ENCODE measurements at places on chromosomes 6 and 20. TPM values are rescaled to one million over a fixed set of nuclear protein-coding genes. Genes with fewer than 3 reads are reported as not detected.
A peak's percentile ranks its signal among the peaks of the same experiment; 100 is the strongest.

DNA sequence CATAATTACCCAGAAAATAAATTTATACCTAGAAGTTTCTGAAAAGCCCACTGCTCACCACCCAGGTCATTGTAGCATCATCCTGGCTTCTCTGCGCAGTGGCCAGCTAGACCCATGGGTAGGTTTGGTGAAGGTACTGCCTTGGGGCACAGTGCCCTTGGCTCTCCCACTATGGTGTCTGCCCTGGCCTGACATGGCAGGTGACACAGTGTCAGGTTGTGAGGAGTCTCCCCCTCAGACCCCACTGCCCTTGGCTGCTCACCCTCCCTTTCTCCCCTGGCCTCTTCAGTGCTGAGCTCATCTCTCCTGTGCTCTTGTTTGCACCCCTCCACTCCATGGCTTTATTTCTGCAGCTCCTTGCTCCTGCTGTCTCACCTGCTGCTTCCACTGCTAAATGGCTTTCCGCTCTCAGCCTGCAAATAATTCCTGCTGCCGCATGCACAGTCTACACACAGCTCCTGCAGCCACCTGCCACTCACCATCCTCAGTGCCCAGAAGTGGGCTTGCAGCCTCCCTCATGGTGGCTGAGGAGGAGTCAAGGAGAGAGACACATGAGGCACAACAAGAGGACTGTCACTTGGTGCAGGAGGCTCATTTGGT, 313.4 kb upstream of the MOCS1 start:
- no peaks in the 10 kb centered on the region for H3K4me1 ChIP-seq
- no peak overlapping the region for H3K4me3 ChIP-seq
- no peaks in the 10 kb centered on the region for H3K36me3 ChIP-seq
- DNase-seq: no peak
- no peaks in the 10 kb centered on the region for H3K27me3 ChIP-seq

- H3K27me3 ChIP-seq: no peaks in the 10 kb centered on the region
- H3K36me3 ChIP-seq: peaks cover 20% of the 10 kb centered on the region
- H3K4me1 ChIP-seq: no peaks in the 10 kb centered on the region
- no peak for DNase-seq
- no peak overlapping the region for H3K4me3 ChIP-seq
Observed at GRCh38 chr6:127452803-127453202, 6.4 kb downstream of the KIAA0408 start.

GRCh38 chr20:44772636-44773035, 27.0 kb downstream of the KCNK15 start:
- 0 out of 2 replicates have a peak, but pooled peaks cover 2% of the 10 kb centered on the region for H3K4me1 ChIP-seq
- no peak overlapping the region for H3K27ac ChIP-seq
- no peak for DNase-seq
- no peaks in the 10 kb centered on the region for H3K27me3 ChIP-seq
- H3K4me3 ChIP-seq: no peak overlapping the region
- H3K36me3 ChIP-seq: no peaks in the 10 kb centered on the region

GRCh38 chr6:167825332-167826229, 1.1 kb upstream of the AFDN start:
- peak; percentile 83 for DNase-seq
- no peaks in the 10 kb centered on the region for H3K27me3 ChIP-seq
- H3K27ac ChIP-seq: no peak overlapping the region
- H3K4me3 ChIP-seq: peak overlapping the region; percentile 99
- no peaks in the 10 kb centered on the region for H3K36me3 ChIP-seq

GRCh38 chr20:18748987-18749386, 64.6 kb upstream of the SCP2D1 start:
- DNase-seq: no peak
- no peak overlapping the region for H3K27ac ChIP-seq
- peaks cover 11% of the 10 kb centered on the region for H3K36me3 ChIP-seq

- no peak overlapping the region for H3K27ac ChIP-seq
- H3K4me3 ChIP-seq: no peak overlapping the region
- no peaks in the 10 kb centered on the region for H3K4me1 ChIP-seq
- H3K36me3 ChIP-seq: no peaks in the 10 kb centered on the region
Observed at GRCh38 chr6:45892696-45893245, 122.9 kb downstream of the CLIC5 start.

GRCh38 chr6:5084781-5085647, at the start of gene PPP1R3G:
TSS of gene PPP1R3G (plus strand) at chr6:5085341. CDS start at chr6:5085486, 145 bp downstream.
- no peak within 1 kb of the TSS for H3K27ac ChIP-seq
- no peaks in the 10 kb centered on the region for H3K4me1 ChIP-seq
- peaks cover 29% of the 10 kb centered on the region for H3K27me3 ChIP-seq
- 0 out of 2 replicates have a peak, but pooled peaks cover 4% of the 10 kb centered on the region for H3K36me3 ChIP-seq
- peak within 1 kb of the TSS; percentile 86 for H3K4me3 ChIP-seq

- no peak overlapping the region for H3K27ac ChIP-seq
- H3K36me3 ChIP-seq: no peaks in the 10 kb centered on the region
- no peak overlapping the region for H3K4me3 ChIP-seq
- H3K4me1 ChIP-seq: no peaks in the 10 kb centered on the region
Observed at GRCh38 chr20:56843817-56844216, 214.7 kb downstream of the TFAP2C start.

DNA sequence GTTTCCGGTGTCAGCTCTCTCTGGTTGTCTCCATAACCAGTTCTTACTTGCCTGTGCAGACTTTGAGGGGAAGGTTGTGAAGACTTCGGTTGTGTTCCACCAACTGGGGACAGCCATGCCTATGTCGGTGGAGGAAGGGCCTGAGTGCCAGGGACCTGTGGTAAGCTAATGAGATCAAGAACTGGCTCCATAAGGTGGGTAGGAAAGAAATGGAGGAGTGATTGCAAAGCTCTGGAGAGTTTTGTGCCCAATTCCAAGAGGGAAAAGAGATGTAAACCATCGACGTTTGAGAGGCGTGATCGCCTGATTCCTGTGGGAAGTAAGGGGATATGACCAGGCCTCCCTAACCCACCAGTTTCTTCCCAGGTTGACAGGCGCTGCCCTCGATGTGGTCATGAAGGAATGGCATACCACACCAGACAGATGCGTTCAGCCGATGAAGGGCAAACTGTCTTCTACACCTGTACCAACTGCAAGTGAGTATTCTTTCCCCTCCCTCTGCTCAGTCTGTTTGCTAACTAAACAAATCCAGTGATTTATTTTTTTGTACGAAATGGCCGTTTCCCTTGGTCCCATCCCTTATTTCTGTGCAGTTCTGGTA, 893 bp downstream of the POLR1H start:
- peaks cover 10% of the 10 kb centered on the region for H3K36me3 ChIP-seq
- H3K27ac ChIP-seq: no peak overlapping the region
- H3K4me3 ChIP-seq: peak overlapping the region; percentile 95
- DNase-seq: no peak
- H3K27me3 ChIP-seq: no peaks in the 10 kb centered on the region
- 0 out of 2 replicates have a peak, but pooled peaks cover 4% of the 10 kb centered on the region for H3K4me1 ChIP-seq

DNA sequence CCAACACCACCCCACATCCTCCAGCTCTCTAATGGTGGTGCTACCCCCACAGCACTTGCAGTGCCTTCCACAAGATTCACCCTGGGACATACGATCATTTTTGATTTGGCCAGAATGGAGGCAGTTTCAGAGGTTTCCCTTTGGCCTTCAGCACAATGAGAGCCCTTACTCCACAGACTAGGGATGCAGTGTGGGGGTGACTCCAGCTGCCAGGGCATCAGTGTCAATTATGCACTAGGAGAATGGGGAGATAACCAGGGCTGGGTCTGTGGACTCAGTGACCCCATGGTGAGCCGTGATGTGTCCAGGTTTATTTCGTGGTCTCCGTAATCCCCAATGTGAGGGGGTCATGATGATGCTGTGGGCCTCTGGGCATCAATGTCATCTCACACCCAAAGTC, 31.5 kb upstream of the MICB start:
- H3K4me1 ChIP-seq: peaks cover 6% of the 10 kb centered on the region
- H3K27me3 ChIP-seq: no peaks in the 10 kb centered on the region
- no peak for DNase-seq
- H3K27ac ChIP-seq: no peak overlapping the region

DNA sequence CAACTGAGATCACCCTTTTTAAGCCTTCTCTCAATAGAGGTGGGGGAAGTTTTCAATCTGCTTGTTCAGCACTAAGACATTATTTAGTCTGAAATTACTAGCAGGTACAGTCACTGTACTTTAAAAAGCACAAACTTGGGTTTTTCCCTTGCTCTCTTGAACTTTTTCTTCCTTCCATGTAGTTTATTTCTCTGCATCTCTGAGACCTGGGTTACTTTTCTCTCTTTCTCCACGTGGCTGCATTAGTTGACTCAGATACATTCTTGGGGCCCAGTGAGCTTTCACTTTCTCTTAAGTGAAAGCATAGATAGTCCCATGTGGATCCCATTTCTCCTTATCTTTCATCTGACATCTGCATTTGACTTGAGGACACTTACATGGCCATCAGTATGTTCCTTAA, 433.9 kb upstream of the MAP3K7 start:
- no peaks in the 10 kb centered on the region for H3K27me3 ChIP-seq
- no peak for DNase-seq
- no peak overlapping the region for H3K4me3 ChIP-seq

LAMA4 gene
- total RNA-seq: 1.0 TPM

ZSCAN23 gene
- 4.1 TPM for total RNA-seq

ENPP3 gene
- total RNA-seq: 0.15 TPM

ARFGEF3 gene
- total RNA-seq: 12.5 TPM

SFTA2 gene
- total RNA-seq: not detected
